Aortic smooth muscle cell (primary cell): ENCODE measurements at places on chromosomes 2 and 18. TPM values are rescaled to one million over a fixed set of nuclear protein-coding genes. Genes with fewer than 3 reads are reported as not detected.

Gene TUBA4B
- total RNA-seq, result not detected in 2 replicates

Gene MAL
- not detected in 2 replicates for total RNA-seq

Gene CRACDL
- total RNA-seq, result 0.12 and 0.13 TPM in 2 replicates

Gene PLGLB1
- total RNA-seq, result 0.26 TPM in 1 of 2 replicates, not detected in the other

Gene MYCN
- not detected in 2 replicates for total RNA-seq

Gene NCK2
- 27.1 and 30.8 TPM in 2 replicates for total RNA-seq

Gene PARD3B
- 6.2 and 9.6 TPM in 2 replicates for total RNA-seq

Gene SP9
- total RNA-seq, result not detected in 2 replicates

Gene NPAS2
- total RNA-seq, result 7.3 and 8.3 TPM in 2 replicates

Gene RAMP1
- total RNA-seq, result 3.2 and 14.9 TPM in 2 replicates

Gene ITGB1BP1
- total RNA-seq, result 65.4 and 68.5 TPM in 2 replicates

Gene KCNIP3
- total RNA-seq, result 0.13 and 0.31 TPM in 2 replicates

Gene KIF5C
- total RNA-seq, result 0.06 and 0.13 TPM in 2 replicates
